Kidney glomerular epithelial cell (primary cell): ENCODE measurements at places on chromosomes 7 and 10.

DNA sequence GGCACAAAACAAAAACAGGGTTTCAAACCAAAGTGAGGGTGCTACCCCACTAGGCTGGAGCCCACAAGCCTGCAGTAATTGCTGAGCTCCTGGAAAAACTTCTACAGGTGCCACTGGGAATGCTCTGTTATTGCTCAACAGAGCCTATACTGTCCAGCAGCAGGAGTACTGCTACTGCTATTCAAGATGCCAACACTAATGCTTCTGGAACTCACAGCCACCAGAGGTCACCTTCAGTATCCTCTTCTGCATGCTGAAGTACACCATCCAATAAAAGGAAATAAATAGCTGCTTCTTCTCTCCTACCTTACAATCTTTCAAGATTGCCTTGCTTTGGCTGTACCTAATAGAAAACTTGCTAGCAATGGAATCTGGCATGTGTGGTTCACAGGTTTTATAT is 222.0 kb downstream of the LRRN3 start:
- no peak for DNase-seq

GRCh38 chr7:29300026-29300480 is 105.5 kb downstream of the CHN2 start:
- DNase-seq = no peak

DNA sequence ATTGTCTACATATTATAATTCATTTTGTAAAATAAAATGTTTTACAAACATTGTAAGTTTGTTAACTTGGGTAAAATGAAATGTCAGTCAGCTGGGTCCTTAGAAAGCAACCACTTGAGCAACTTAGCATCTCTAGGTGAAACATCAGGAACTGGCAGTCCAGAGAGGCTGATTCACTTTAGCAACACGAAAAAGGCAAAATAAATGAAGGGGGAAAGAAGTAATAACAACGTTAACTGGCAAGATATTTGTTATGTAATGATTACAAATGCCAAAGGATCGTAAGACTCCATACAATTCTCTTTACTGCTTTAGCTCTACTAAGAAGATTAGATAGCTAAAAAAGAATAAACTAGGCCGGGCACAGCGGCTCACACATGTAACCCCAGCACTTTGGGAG is 5.0 kb downstream of the PDZD8 start:
- DNase-seq = peak; percentile 58

DNA sequence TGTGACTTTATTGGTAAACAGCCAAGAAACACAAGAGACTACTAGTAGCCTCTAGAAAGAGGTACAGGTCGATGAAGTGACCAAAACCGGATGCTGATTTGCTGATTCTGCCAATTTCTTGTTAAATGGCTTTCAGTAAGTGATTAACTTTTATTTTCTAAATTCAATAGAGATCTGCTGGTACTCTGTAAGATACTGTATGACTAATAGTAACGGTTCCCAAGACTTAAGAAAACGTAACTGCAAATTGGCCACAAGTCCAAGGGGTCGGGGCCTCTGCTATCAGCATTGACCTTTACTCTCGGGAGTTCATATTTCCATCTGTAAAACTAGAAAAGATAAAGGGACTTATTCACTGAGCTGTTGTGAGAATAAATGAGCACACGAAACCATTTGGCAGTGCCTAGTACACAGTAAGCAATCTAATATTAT is 1.4 kb downstream of the FAM3C start:
- peak; percentile 67 for DNase-seq

DNA sequence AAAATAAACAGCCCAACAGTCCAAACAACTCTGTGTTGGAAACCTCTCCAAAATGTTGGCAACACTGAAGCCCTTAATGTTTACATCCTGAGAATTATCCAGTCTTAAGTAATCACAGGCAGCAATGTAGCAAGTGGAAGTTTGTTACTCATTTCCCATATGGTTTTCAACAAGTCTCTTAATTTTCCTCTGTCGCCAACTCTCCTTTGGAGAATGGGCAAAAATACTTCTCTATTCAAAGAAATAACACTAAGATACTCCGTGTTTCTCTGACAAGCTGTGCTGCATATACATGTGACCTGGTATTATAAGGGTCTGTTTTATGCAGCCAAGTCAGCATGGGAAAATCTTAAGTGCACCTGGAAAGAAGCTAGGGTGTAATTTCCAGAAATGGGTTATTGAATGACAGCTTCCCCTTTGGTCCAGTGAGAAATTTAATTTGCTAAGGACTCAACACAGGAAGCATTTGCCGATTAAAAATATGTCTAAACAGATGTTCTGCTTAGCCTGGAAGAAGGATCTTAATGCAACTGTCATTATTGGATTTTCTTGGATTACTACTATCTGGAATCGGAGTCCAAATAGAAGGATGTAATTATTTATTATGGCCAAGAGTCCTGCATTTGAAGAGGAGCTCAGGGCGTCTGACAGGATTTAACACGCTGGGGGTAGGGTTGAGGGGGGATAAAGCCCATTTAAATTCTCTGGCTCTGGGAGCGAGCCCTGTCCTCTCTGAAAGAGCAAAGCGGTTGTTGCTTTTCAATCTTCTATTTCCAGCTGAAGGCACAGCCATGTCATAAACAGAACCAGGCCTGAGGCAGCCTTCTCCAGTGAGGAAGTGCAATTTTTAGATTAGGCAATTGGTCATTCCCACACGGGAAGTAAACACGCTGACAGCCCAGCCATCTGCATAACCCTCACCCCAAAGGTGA is 73.1 kb downstream of the TLL2 start:
- no peak for DNase-seq

DNA sequence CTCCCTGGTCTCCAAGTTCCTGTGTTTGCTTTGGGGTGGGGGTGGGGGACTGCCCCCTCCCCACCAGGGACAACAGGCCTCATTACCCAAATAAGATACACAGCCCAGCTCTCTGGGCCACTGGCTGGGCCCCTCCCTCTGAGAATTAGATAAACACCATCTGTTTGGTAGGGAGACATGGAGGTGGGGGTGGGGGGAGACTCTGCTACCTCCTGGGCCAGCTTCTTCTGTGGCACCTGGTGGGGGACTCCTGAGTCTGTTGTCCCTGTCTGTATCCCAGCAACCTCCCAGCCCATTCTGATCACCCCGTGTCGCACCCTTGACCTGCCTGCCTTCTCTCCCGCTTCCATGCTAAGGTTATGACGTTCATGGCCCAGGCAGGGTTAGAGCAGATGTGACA is 5.8 kb downstream of the MLXIPL start:
- DNase-seq = no peak

DNA sequence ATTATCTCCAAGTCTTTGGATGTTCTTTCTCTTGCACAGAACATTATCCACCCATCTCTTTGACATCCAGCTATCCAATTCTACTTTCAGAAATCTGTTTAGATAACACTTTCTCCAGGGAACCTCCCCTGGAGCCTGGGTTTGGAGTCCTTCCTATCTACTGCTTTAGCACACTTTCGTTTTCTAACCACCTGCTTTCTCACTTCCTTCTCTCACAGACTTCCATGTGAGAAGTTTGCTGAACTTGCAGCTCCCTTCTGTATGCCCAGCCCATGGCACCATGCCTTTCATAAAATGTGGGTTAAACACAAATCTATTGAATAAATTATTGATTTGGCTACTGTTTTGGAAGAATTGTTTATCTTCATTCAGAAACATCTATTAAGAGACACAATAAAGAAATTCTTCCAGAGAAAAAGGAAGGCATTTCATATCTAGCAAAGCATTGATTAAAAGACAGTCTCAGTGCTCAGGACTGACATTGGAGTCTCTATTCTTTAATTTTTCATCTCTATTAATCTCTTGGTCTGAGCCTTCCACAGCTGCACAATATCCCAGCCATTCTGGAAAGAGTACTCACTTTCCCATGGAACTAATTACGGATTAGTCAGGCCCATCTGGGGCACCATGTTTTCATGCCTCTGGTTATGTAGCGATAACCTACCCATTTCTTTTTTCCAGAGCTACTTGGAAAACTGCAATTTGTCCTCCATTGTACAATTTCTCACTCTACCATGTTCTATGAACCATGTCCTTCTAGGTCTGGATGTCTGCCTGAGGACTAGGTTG is 1077.3 kb downstream of the SORCS3 start:
- DNase-seq = no peak

DNA sequence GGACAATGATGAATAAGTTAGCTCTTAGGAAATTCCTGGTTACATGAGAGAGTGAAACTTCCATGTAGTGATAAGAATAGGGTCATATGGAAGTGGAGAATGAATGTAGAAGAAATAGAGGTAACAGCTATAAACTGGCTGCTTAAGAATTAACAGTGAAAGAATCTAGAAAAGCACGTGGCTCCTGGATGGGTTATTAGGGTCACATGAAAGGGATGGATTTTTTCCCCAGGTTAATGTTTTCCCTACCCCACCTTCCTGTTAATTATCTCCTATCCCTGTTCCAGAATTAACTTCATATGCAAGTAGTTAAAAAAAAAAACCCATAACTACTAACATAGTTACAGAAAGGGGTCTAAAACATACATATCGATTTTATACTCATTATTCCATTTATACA is 58.0 kb downstream of the ANKIB1 start:
- no peak for DNase-seq

DNA sequence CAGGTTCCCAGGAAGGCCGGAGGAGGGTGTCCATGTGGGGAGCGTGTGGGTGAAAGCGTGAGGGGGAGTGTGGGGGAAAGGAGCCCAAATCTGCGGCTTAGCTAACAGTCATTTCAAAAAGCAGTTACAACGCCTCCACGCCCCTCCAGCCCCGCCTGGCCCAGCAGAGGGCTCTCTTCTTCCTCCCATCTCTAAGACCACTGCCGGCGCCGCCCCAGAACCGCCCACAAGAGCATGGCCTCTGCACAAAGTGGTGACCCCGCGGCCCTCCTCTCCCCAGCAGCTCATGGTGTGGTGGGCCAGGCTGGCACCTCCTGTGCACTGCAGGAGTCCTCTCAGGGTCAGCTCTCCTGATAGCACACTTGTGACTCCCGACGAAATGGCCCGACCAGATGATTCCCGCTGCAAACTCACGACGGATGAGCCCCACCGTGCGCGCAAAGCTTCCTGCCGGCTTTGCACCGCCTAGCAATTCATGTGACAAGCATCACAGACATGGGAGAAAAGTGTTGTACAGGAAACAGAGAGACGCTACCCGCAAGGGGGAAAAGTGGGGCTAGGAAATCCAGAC is 12.4 kb upstream of the HUS1 start:
- peak; percentile 40 for DNase-seq

DNA sequence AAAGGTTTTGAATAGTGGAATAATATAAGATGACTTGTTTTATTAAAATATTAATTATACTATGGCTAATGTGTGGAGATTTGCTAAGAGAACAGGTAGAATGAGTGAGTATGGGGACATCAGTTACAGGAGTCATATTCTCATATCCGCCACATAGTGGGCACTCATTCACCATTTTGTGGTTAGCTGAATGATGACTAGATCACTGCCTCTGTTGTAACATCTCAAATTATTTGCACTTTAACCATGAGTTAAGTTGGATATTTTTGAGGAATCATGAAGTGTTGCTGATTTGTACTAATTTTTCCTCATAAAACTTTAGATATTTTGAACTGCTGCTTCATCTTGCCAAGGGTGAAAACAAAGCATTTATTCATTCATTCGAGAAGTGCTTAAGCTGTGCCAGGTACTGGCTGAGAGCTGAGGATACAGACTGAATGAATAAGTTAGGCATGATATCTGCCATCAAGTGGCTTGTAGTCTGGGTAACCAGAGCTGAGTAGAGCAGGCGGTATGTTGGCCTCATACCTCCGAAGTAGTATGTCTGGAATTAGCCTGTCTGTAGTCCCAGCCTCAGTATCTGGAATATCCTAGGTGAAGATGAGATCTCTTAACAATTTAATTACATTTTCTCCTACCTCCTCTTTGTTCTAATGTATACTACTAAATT is 100.5 kb downstream of the ZEB1 start:
- no peak for DNase-seq

GRCh38 chr7:24757353-24758275 is at the start of gene GSDME:
Gene GSDME (minus strand): TSS chr7:24757464. CDS start chr7:24749774, 7,690 bp downstream.
- peak; percentile 66 for DNase-seq

DNA sequence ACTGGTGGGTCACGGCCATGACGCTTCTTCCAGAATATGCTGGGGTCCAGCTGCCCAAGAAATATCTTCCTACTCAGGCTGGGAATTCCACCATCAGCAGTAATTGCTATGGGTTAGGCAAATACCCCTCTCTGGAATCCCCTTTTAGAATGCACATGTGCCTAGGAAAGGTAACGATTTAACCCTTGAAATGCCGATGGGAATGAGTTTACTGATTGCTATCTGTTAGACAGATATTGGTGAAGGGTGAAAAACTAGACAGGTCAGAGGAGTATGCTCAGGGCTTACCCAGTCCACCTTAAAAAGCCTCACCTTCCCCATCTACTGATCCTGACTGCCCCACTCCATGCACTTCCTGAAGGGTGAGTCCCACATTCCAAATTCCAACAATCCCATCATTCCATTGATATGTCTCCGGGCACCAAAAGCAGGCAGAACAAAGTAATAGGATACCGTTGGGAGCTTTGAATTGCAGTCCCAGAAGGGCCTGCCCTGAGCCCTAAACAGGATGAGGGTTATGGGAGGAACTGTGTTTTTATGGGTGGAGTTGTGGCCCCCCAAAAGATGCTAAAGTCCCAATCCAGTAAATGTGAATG is 59.3 kb downstream of the DLG5 start:
- DNase-seq = no peak

DNA sequence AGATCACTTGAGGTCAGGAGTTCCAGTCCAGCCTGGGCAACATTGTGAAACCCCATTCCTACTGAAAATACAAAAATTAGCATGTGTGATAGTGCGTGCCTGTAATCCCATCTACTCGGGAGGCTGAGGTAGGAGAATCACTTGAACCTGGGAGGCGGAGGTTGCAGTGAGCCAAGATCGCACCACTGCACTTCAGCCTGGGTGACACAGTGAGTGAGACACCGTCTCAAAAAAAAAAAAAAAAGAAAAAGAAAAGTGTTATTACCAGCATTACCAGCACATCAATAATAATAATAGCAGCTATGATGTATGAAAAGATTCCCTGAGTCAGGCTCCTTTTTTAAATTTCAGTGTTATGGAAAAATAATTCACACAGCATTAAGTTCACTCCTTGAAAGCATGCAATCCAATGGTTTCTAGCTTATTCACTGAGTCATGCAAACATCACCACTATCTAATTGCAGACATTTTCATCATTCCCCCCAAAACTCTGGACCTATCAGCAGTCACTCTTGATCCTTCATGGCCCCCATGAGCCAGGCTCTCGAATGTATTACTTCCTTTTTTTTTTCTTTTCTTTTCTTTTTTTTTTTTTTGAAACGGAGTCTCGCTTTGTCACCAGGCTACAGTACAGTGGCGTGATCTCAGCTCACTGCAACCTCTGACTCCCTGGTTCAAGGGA is 228.4 kb downstream of the FANK1 start:
- DNase-seq = no peak

- DNase-seq = no peak
Measured at GRCh38 chr7:32347244-32347828, 142.8 kb downstream of the LSM5 start.

DNA sequence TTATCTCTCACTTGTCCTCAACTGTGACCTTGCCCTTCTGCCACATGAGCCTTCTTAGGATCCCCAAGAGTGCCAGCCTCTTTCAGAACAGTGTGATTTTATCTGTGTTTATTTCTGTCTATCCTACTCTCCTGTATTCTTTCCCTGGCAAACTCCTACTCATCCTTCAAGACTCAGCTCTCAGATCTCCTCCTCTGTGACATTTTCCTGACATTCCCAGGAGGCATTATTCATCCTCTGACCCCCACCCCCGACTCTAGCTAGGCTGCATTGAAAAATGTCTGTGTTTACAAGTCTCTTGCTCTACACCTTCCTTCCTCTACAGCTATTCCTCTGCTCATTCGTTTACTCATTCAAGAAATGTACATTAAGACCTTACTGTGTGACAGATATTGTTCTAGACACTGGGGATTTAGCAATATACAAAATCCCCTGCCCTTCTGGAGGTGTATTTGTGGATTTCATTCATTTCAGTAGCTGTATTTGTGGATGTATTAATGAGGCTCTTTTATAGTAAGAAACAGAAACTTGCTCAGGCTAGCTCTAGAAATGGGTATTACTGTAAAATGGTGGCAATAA is 61.4 kb upstream of the COMTD1 start:
- no peak for DNase-seq
